Stimulated activated CD4-positive, alpha-beta T cell treated with anti-CD3 and anti-CD28 coated beads, TNF-alpha, amount 100 ng/mL, for 48 hours (primary cell): ENCODE measurements at places on chromosomes 5 and 9.

- DNase-seq, result no peak
Measured at GRCh38 chr9:108035487-108035886, 545.9 kb upstream of the KLF4 start.

- DNase-seq, result no peak
Measured at GRCh38 chr9:112629671-112630485, 88.0 kb downstream of the INIP start.

- no peak for DNase-seq
Measured at GRCh38 chr5:89087551-89088318, 204.8 kb upstream of the MEF2C start.

DNA sequence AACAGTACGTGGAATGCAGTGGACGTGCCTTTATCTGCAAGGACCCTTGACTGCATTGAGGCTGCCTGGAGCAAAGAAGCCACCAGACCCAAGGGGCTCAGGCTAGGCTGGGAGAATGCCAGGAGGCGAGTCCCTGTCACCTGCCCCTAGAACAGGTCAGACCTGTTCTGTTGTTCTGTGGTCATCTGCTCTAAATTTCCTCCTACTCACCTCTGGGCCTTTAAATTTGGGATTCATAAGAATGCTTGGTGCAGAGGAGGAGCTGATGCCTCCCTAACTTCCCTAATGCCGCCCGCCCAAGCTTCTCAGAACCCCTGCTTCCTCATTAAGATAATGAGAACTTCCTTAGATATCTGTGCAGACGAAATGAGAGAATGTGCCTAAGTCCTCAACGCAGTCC lies 32.0 kb downstream of the DAPK1 start:
- DNase-seq, result no peak

GRCh38 chr9:107465467-107466451 lies 23.8 kb downstream of the KLF4 start:
- DNase-seq, result no peak

GRCh38 chr5:138946241-138946623 lies 71.1 kb upstream of the LRRTM2 start:
- no peak for DNase-seq

GRCh38 chr5:64180661-64181343 lies 15.2 kb downstream of the RNF180 start:
- DNase-seq, result no peak

- DNase-seq, result no peak
Measured at GRCh38 chr5:147586832-147587231, 77.0 kb upstream of the DPYSL3 start.

DNA sequence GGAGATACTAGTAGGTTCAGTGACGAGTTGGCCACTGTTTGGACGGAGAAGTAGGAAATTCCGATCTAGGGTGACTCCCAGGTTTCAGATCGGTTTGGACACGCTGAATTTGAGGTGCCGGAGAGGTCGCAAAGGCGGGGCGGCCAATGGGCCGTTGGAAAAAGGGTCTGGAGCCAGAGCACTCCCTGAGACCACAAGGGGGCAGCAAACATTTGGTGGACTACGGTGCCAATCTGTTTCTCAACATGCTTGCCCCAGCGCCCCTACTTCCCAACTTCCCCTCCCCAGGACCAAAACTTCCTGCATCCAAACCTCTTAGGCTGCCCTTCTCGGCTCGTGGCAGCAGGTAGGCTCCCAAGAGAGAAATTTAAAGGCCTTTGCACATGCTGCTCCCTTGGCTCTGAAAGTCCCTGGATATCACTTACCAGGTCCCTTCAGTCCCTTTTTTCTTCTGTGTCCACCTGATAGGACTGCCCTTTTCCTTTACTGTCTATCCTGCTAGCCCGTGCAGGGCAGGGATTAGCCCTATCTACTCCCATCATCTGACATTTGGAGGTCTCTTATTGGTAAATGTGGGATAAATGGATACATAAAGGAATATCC lies 992 bp upstream of the RPP25L start:
- peak; percentile 81 for DNase-seq

DNA sequence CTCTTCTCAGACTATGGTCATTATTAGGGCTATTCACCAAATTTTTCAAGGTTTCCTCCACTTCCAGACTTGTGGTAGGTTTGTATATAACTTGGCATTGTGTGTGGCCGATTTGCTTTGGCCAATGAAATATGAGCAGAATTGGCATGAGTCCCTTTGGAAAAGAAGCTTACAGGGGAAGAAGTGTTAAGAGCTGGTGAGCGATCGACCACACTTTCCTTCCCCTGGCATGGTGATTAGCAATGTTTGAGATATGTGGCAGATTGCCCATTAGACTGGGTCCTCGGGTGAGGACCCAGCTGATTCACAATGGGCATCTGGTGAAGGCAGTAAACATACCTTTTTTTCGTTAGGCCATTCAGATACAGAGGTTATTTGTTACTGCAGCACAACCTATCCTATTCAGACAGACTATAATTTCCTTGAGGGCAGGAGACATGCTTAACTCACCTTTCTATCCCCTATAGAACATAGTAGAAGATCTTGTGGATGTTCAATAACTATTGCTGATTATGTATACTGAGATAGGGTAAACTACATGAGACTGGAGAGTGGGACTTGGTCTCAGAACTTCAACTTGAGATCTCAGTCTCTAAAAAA lies 62.8 kb upstream of the KLF9 start:
- DNase-seq, result no peak

DNA sequence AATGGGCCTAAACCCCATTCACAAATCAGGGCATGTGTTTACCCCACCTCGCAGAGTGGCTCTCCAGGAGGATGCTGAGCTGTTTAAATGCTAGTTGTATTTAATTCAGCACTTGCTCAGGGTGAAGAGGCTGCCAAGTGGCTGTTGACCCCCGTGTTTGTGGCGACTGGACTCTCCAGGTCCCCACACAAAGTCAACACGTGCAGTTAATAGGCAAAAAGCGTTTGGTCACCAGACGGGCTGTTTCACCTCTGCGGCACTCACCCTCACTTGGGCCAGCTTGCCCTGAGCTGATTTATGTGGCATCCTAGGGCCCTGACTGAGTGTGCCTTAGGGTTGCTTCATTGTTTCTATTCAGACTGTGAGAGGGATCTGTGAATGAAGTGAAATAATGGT lies 152.3 kb downstream of the GAS1 start:
- no peak for DNase-seq

GRCh38 chr5:143601917-143602333 lies 198.4 kb upstream of the NR3C1 start:
- no peak for DNase-seq

DNA sequence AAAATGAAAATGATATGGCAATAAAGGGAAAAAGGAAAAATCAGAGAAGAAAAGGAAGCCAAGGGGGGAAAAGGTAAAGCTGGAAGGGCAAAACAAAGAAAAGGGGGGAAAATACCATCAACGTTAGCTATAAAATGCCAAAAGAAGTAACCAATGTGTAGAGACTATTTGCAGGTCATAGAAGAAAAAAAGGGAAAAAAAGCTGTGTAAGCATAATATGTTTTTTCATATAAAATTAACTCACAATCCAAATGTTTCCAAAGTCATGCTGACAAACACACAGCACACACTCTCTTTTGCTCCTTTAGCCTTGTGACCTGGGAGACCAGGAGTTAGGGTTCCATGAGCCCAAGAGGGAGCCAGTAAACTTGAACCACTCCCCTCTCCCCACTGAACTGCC lies 18.2 kb downstream of the FBN2 start:
- DNase-seq, result no peak

GRCh38 chr5:92907938-92908606 lies 672.9 kb downstream of the NR2F1-AS1 start:
- no peak for DNase-seq

GRCh38 chr9:136057236-136058081 lies 37.6 kb downstream of the NACC2 start:
- DNase-seq, result no peak

GRCh38 chr9:79551994-79552393 lies 19.8 kb upstream of the TLE4 start:
- no peak for DNase-seq

- DNase-seq, result no peak
Measured at GRCh38 chr9:20364959-20365358, 257.3 kb downstream of the MLLT3 start.

GRCh38 chr5:142201471-142201887 lies 92.9 kb downstream of the NDFIP1 start:
- no peak for DNase-seq

DNA sequence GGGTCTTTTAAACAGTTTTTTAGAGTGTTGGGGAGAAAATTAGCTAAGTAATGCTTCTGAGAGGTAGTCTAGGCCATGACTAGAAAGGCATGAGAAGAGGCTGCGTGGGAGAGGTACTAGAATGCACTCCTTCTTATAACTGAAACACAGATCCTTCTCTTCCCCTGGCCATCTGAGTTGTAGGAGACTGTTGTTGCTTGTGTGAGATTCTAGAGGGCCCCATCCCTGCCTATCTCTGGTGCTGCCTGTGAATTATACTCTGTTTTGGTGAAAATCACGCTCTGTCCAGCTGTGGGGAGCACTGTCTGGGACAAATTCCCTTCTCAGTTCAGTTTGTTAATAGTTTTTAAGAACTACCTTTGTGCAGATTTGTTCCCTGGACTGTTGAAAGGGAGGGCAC lies 37.5 kb downstream of the MAP1B start:
- DNase-seq, result no peak
